ENCODE measurements at places on chromosomes 4 and X.

- DNase-seq, result no peak
Observed at GRCh38 chr4:116952530-116953136, 132.7 kb downstream of the TRAM1L1 start.

- DNase-seq, result no peak
Observed at GRCh38 chr4:181549576-181550188, 693.5 kb upstream of the TENM3 start.

DNA sequence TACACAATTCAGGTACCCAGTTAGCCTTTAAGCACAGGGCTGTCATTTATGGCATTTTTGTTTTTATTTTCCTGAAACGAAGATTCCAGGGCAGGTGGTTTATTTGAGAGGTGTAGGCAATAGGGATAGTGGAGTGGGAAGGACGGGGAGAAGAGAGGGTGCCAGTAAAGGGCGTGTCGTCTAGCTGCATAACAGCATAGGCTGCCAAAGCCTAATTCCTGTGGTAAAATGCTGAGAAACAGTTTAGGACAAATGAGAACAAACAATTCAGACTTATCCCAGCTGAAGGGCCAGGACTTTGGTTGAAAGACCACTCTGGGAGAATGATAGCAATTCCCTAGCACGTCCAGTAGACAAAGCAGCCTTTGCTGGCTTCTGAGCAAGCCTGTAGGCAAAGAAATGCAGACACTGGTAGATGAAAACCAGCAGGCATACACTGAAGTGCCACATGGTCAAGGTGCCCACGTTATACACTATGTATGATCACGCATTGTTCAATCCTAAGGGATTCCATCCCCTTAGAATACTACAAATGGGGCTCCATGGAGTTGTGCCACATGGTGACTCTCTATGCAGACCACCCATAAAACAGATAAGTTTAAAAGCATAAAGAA lies 70.6 kb downstream of the PKD2 start:
- DNase-seq, result no peak

- no peak for DNase-seq
Observed at GRCh38 chrX:70922774-70923473, 8.0 kb downstream of the SLC7A3 start.

- no peak for DNase-seq
Observed at GRCh38 chrX:96449191-96449590, 235.5 kb upstream of the DIAPH2 start.

All from activated CD4-positive, alpha-beta T cell treated with anti-CD3 and anti-CD28 coated beads, Interleukin-2, amount 50 U/mL, for 48 hours (primary cell).